ENCODE measurements at places on chromosomes 2 and 18. TPM values are rescaled to one million over a fixed set of nuclear protein-coding genes. Genes with fewer than 3 reads are reported as not detected.

CCDC85A gene
- 0.35 TPM for total RNA-seq

PDE11A gene
- total RNA-seq, result 0.32 TPM

MYL1 gene
- total RNA-seq, result not detected

IL1F10 gene
- not detected for total RNA-seq

DNA sequence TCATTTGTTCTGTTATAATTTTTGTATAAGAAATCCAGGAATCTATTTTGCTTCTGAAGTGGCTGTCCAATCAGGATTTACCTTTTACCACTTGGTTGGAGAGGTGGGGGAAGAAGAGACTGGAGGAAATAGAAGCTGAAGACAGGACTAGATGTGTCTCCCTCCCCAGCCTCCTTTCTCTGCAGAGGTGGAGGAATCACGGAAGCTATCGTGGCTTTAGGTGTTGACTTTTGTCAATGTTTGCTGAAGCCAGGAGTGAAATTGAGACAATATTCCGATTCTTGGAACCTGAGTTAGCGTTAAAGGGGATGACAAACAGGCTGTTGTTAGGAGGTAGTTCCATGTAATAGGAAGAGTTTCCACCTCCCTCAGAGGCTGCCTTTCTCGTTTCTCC lies 43.5 kb downstream of the PDCL3 start:
- no peak for DNase-seq

GRCh38 chr2:105437708-105438103 lies 38.9 kb upstream of the FHL2 start:
- no peak for DNase-seq
